ENCODE measurements at places on chromosomes 6 and 20. TPM values are rescaled to one million over a fixed set of nuclear protein-coding genes. Genes with fewer than 3 reads are reported as not detected.

SGK2 gene
- total RNA-seq: 5.4 TPM

KIAA0408 gene
- 4.7 TPM for total RNA-seq

SPATA2 gene
- total RNA-seq: 4.7 TPM

CPNE1 gene
- 149 TPM for total RNA-seq

TEAD3 gene
- 29.0 TPM for total RNA-seq

EFHC1 gene
- total RNA-seq: 27.0 TPM

ULBP1 gene
- total RNA-seq: not detected

DNA sequence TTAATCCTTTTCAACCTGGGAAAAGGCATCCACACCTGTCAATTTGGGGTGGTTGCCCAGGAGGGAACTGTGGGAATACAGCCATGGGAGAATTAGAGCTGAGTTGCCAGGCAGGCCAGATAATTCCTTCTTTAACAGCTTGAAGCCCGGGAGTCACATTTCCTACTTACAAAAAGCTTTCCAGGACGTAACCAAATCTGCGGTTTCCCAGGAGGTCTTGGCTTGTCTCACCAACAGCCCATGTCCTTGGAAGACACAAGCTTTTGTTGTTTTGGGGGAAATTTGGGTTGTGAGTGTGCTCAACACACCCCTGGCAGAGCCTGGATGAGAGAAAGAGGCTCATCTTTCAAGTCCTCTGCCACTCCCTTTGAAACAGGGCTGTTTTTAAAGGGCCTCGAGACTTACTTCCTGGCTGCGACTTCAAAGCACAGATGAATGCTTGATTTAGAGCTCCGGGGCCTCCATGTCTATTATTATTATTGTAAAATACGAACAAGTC lies 465.9 kb upstream of the BTBD3 start:
- peaks cover 24% of the 10 kb centered on the region for H3K4me1 ChIP-seq
- DNase-seq: no peak
- no peak overlapping the region for H3K27ac ChIP-seq
- H3K27me3 ChIP-seq: no peaks in the 10 kb centered on the region
- no peaks in the 10 kb centered on the region for H3K36me3 ChIP-seq

- no peaks in the 10 kb centered on the region for H3K27me3 ChIP-seq
- no peaks in the 10 kb centered on the region for H3K36me3 ChIP-seq
- no peaks in the 10 kb centered on the region for H3K4me1 ChIP-seq
- no peak overlapping the region for H3K4me3 ChIP-seq
- H3K27ac ChIP-seq: no peak overlapping the region
- no peak for DNase-seq
These were observed 480.5 kb upstream of the SULF2 start for GRCh38 chr20:48265791-48266190.

DNA sequence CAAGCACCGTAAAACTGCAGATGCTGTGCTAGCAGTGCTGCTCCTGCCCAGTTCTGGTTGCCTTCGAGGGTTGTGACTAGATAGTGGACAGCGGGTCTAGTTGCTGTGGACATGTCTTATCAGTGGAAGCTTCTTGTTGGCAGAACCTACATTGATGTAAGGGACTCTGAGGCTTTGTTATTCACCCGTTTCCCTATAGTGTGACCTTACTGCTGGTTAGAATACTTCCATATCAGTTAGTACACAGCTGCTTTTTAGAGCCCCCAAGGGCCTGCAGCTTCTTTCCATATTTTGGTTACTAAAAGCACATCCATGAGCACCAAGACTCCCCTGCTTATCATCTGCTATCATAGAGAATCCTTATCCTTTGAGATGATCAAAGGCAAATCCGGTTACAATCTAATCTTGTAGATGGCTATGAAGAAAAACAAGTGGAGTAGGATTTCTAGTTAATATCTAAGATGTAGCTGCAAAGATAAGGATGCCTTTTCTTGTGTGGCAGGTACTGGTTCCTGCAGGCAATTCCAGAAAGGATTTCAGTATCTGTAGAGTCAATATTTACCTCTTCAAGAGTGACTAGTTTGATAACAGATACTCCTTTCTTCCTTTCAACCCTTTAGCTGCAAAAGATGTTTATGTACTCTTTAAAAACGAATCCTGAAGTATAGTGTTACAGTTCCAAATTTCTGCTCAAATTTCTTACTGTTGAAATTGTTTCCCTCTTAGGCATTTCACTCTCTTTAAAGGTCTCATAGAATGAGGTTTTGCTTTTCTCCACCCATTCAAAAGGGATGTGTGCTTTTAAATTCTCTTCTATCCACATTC lies 163.6 kb downstream of the JARID2 start:
- no peaks in the 10 kb centered on the region for H3K27me3 ChIP-seq
- H3K4me3 ChIP-seq: no peak overlapping the region
- no peak overlapping the region for H3K27ac ChIP-seq
- DNase-seq: no peak
- H3K36me3 ChIP-seq: no peaks in the 10 kb centered on the region

GRCh38 chr6:20202324-20202658 lies 10.0 kb downstream of the MBOAT1 start:
- H3K27ac ChIP-seq: peak overlapping the region; percentile 47
- no peak for DNase-seq
- no peaks in the 10 kb centered on the region for H3K36me3 ChIP-seq
- peaks cover 79% of the 10 kb centered on the region for H3K4me1 ChIP-seq

DNA sequence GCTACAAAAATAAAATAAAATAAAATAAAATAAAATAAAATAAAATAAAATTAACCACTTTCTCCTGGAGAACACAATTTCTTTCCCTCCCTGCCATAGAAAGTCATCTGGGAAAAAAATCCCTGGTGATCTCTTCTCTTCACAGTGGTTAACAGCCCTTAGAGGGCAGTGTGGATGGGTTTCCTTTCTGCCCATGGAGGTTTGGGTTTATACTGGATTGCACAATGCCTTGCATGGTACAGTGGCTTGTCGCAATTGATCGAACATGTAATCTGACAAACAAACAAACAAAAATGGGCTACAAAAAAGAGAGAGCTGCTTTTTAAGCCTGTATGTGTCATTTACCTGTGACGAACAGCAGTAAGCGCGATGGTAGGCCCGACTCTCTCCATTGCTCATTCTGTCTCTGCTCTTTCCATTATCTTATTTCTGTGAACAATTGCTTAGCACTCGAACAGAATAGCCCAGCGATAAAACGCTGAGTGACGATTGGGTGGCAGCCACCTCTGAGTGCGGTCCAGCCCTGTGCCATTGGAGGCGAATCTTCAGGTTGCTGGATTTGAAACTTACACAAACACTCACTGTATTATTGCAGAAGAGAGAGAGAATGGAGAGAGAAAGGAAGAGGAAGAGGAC lies 166.1 kb downstream of the CD83 start:
- DNase-seq: no peak
- no peaks in the 10 kb centered on the region for H3K36me3 ChIP-seq
- H3K27ac ChIP-seq: no peak overlapping the region
- no peaks in the 10 kb centered on the region for H3K27me3 ChIP-seq

- H3K36me3 ChIP-seq: no peaks in the 10 kb centered on the region
- H3K27me3 ChIP-seq: no peaks in the 10 kb centered on the region
- no peaks in the 10 kb centered on the region for H3K4me1 ChIP-seq
- DNase-seq: no peak
- H3K4me3 ChIP-seq: no peak overlapping the region
These were observed 774.5 kb downstream of the DHX35 start for GRCh38 chr20:39736434-39737327.

- H3K36me3 ChIP-seq: no peaks in the 10 kb centered on the region
- H3K27me3 ChIP-seq: no peaks in the 10 kb centered on the region
- no peak overlapping the region for H3K4me3 ChIP-seq
- no peak for DNase-seq
These were observed 115.9 kb upstream of the BCLAF1 start for GRCh38 chr6:136405420-136406029.

DNA sequence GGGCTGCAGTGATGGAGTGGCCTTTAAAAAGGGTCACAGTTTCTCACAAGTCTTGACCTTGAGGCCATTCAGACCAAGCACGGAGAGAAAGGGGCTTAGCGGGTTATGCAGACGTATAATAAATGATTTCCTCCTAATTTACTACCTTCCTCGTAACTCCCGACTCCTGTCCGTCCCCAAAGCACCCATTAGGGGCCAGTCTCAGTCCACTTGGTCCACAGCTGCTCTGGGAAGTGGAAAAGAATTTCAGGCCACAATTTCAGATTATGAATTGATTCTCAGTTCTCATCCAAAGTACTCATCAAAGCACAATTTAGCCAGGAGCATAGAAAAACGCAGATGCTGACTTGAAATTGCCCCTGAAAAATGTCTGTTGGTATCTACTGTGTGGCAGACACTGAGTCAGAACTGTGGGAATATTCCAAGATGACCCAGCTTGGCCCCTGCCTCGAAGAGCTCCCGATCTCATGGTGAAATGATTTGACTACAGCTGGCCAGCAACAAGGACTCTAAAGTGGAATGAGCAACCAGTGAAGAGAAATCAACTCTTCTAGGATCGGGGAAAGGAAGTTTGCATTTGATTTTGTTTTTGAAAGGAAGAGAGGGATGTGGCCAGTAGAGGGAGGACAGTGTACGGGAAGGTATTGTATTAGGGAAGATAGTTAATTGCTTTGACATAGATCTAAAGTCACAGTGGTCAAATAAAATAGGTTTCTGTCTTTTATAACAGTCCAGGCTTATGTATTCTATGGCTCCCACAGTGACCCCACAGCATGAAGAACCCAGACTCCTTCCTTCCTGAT lies 15.2 kb upstream of the STK35 start:
- H3K36me3 ChIP-seq: no peaks in the 10 kb centered on the region
- H3K4me3 ChIP-seq: no peak overlapping the region
- no peak overlapping the region for H3K27ac ChIP-seq
- no peaks in the 10 kb centered on the region for H3K4me1 ChIP-seq

DNA sequence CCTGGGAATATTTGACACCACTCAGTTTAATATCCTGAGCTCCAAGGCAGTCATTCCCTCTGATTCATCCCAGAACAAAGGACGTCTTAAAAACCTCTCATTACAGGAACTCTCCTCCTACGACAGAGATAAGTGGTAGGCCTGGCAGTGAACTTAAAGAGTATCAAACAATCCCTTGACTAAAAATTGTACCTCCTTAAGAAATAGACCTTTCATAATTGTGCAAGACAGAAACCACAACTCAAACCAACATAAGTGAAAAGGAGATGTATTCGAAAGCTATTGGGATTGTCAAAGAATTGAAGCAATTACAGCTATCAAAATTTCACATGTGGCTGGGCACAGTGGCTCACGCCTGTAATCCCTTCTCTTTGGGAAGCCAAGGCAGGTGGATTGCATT lies 19.1 kb upstream of the BNIP5 start:
- H3K36me3 ChIP-seq: no peaks in the 10 kb centered on the region
- H3K4me3 ChIP-seq: no peak overlapping the region
- H3K4me1 ChIP-seq: no peaks in the 10 kb centered on the region
- DNase-seq: no peak
- no peak overlapping the region for H3K27ac ChIP-seq

DNA sequence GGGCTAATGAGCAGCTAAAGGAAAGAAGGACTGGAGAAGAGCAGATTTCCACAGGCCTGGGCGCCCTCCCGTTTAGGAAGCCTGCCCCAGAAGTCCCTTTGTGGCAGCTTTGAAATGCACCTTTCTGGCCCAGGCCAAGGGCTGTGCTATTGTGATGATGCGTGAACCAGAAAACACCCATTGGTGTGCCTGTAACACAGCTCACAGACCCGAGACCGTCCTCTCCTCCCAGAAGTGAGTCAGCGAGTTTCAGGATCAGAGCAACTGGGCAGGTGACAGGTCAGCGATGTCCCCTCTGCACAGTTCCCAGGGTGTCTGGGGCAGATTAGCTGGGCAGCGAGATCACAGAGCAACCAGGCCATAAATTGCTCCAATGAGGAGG lies 71.9 kb upstream of the SULF2 start:
- H3K27ac ChIP-seq: peak overlapping the region; percentile 78
- no peaks in the 10 kb centered on the region for H3K27me3 ChIP-seq
- no peak overlapping the region for H3K4me3 ChIP-seq
- H3K4me1 ChIP-seq: peaks cover 23% of the 10 kb centered on the region
- DNase-seq: no peak
- H3K36me3 ChIP-seq: no peaks in the 10 kb centered on the region

- no peaks in the 10 kb centered on the region for H3K36me3 ChIP-seq
- H3K27me3 ChIP-seq: no peaks in the 10 kb centered on the region
- DNase-seq: no peak
- no peak overlapping the region for H3K27ac ChIP-seq
These were observed 133.6 kb downstream of the MTHFD1L start for GRCh38 chr6:150999107-150999506.

DNA sequence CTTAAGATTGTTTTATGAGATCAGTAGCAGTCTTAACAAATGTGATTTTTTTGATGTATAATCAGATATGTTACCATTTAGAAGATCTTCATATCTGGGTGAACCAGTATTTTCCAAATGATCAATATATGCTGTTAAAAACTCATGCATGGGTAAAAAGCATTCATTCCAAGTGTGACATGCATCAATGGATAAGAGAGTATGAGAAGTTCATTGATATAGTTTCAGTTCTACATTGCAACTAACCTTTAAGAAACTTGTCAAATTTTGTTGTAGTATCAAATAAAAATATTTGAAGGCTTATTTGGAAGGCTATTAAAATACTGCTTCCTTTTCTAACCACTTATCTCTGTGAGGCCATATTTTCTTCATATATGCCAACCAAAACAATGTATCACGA lies 117.7 kb downstream of the FIG4 start:
- H3K36me3 ChIP-seq: no peaks in the 10 kb centered on the region
- no peak overlapping the region for H3K4me3 ChIP-seq
- no peaks in the 10 kb centered on the region for H3K27me3 ChIP-seq
- H3K27ac ChIP-seq: no peak overlapping the region
- no peaks in the 10 kb centered on the region for H3K4me1 ChIP-seq

GRCh38 chr20:57704245-57704644 lies 5.6 kb downstream of the PMEPA1 start:
- H3K36me3 ChIP-seq: no peaks in the 10 kb centered on the region
- no peaks in the 10 kb centered on the region for H3K27me3 ChIP-seq
- H3K4me1 ChIP-seq: peaks cover 85% of the 10 kb centered on the region
- peak overlapping the region; percentile 78 for H3K27ac ChIP-seq
- DNase-seq: no peak

GRCh38 chr20:23670361-23670760 lies 18.5 kb downstream of the CST4 start:
- no peaks in the 10 kb centered on the region for H3K4me1 ChIP-seq
- no peak overlapping the region for H3K4me3 ChIP-seq
- DNase-seq: peak; percentile 52

GRCh38 chr20:19677336-19677735 lies 80.7 kb upstream of the RIN2 start:
- H3K36me3 ChIP-seq: no peaks in the 10 kb centered on the region
- no peaks in the 10 kb centered on the region for H3K27me3 ChIP-seq
- H3K27ac ChIP-seq: no peak overlapping the region

DNA sequence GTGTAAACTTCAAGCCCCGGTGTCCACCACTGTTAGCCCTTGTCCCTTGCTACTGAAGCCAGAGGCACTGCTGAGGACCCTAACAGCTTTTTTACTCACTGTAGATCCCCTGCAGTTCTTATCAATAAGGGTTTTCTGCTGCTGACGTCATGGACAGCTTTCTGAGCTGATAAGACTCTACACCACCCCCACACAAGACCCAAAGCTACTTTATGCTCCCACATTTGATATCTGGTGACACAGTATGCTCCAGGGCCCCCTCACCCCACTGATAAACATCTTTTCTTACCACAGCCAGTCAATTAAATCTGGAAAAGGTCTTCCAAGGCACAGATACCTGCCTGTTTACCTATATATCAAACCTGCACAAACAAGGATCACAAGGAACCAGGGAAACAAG lies 65.3 kb downstream of the NUS1 start:
- H3K27me3 ChIP-seq: no peaks in the 10 kb centered on the region
- H3K27ac ChIP-seq: no peak overlapping the region

GRCh38 chr6:79436241-79436640 lies 101.0 kb downstream of the LCA5 start:
- H3K36me3 ChIP-seq: no peaks in the 10 kb centered on the region
- no peaks in the 10 kb centered on the region for H3K27me3 ChIP-seq
- H3K4me3 ChIP-seq: no peak overlapping the region
- no peak for DNase-seq
